Hippocampal formation (tissue), 2 donors: ENCODE measurements at places on chromosomes 2 and 18.

- DNase-seq: no peak
These were observed 787.2 kb downstream of the RNF144A start for GRCh38 chr2:7704296-7704865.

DNA sequence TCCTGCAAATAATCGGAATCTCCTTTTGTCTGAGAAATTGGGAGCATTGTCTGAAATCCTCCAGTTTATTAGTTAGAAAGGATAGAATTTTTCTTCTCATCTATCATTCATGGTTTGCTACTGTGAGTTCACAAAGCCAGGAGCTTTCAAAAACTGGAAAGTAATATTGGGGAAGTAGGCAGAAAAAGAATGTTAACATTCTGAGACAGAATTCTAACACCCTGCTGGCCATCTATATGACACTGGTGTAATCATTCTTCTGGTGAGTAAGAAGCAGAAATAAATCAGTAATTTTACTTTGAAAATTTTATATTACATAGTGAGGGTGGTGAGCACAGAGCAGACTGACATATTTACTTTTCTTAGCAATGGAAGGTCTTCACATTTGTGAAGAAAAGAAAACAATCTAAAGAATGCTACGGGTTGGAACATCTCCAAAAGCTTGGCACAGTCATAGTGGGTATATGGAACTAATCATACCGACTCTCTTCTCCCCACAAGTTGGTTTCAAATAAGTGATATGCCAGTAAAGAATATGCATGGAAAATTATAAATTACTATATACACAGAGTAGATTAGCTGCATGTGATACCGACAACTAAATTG is 344.9 kb downstream of the LPIN1 start:
- DNase-seq: no peak

DNA sequence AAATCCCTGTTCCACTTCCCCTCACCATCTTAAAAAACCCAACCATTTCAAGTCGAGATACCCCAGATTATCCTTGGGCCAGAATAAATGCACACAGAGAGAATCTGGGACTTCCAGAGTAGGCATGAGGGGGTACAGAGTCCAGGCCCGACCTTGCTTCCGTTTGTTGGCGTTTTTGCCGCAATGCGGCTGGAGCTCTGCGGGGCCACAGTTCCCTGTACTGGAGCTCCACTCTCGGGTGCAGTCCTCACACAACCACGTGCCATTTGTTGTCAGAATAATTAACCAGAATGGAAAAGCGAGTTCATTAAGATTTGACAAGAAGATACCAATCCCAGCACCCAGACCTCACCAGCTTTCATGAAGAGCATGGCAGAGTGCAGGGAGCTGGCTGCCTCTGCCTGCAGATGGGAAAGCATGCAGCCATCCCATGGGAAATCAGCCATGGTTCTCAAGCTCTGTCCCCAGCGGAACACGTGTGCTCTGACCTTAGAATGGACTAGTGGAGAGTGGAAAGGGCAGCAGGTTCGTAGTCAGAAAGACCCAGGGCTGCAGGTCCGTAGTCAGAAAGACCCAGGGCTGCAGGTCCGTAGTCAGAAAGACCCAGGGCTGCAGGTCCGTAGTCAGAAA is 472.8 kb downstream of the EIPR1 start:
- DNase-seq: no peak

DNA sequence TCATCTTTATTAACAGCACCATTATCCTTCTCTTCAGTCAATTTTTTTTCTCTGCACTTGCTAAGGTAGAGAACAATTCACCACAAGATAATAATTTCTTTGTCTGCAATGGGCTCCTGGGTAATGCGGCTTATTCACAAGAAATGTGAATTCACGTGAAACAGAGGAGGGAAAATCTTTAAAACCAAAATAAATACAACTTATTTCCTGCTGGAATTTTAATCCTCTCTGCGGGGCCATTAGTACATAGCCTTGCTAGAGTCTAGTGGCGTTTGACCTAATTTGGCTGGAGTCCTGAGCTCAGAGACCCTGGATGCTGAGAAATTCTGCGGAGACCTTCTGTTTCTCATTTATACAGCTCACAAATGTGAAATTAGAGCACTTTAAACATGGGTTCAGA is 319.3 kb upstream of the MMADHC start:
- DNase-seq: no peak

GRCh38 chr2:173079141-173079540 is 3.5 kb downstream of the MAP3K20 start:
- no peak for DNase-seq

GRCh38 chr2:164369366-164369765 is 251.9 kb downstream of the GRB14 start:
- DNase-seq: no peak

DNA sequence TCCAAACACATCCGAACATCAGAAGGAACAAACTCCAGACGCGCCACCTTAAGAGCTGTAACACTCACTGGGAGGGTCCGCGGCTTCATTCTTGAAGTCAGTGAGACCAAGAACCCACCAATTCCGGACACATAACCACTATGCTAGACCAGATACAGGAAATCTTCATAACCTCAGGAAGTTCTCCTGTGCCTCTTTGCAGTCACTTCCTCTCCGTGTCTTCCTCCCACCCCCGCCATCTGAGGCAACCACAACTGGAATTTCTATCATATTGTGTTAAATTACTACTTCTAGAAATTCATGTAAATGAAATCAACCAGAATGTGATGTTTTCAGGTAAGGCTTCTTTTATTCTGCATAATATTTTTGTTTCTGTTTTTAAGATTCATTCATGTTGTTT is 631.0 kb upstream of the NXPH2 start:
- DNase-seq: no peak

DNA sequence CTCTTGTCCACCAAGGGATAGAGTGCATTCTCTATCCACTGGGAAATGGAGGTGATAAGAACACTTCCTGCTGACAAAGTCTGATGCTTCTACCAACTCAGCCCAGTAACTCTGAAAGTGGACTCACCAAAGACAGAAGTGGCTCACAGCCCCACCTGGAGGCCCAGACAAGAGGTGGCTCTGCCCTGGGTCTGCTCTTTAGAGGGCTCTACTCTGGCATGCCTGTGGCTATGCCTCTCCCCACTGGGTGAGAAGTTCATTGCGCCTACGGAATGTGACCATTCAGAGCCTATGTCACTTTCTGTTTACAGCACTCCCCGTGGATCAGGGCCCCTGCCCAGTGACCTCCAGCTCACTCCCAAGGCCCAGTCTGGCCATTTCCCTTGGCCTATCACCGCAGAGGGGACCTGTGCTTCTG is 13.5 kb upstream of the XDH start:
- DNase-seq: no peak

GRCh38 chr18:79779700-79780190 is 18.0 kb upstream of the KCNG2 start:
- DNase-seq: no peak

GRCh38 chr2:41729800-41730364 is 317.9 kb upstream of the PKDCC start:
- DNase-seq: no peak

DNA sequence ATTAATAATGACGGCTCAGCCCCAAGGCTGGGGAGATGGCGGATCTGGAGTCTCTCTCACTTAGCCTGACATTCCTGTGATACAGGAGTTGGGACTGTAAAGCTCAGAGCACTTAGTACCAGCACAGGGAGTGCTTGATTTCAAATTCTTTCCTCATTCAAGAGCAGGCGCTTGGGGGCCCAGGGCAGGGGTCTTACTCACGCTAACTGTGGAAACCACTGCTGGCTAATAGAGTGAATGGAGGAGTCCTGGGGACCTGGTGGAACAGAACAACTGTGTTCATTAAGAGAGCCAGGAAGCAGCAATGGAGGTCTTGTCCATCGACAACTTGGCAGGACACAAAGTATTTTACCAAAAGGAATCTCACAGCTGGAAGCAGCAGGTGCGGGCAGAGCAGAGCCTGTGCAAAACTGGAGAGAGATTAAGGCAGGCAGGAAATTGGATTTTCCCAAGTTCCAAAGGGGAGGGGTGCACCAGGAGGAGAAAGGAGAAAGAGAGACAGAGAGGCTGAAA is 358.9 kb downstream of the TNS1 start:
- no peak for DNase-seq

- no peak for DNase-seq
These were observed 20.7 kb upstream of the PLB1 start for GRCh38 chr2:28475088-28475595.

- DNase-seq: no peak
These were observed 264.5 kb downstream of the ATAD2B start for GRCh38 chr2:23662466-23662865.

DNA sequence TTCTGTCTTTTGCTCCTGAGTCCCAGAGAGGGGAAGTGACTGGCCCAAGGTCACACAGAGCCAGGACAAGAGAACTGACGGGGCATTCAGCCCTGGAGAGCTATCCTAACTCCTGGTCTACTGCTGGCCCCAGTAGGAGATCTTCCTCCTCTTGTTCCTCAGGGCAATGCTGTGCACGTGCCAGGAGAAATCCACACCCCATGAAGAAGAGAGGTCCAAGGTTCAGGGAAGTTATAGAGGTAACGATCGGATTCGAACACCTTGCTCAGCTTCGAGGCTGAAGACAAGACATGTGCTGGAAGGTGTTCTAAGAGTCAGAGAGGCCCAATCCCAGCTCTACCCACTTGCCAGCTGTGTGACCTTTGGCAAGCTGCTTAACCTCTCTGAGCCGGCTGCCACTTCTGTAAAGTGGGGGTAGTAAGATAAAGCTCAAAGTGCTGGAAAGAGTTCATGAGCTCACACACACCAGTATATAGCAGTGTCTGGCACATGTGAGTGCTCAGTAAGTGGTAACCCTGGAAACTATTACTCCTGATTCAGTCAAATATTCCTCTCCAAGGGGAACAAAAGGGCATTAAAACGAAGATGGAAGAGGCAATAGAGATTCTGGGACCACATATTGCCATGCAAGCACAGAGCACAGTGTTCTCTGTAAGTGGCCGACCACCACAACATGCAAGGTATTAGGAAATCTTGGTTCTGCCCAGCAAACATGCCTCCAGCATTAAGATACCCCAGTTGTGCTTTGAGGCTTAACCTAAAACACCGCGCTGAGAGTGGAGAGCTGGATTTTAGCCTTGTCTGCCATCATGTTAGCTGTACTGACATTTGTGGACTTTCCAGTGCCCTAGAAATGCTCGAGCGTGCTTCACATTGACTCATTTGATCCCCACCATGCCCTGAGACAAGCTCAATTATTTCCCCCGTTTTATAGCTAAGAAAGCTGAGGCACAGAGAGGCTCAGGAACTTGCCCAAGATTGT is 25.6 kb downstream of the SERTAD2 start:
- DNase-seq: no peak

DNA sequence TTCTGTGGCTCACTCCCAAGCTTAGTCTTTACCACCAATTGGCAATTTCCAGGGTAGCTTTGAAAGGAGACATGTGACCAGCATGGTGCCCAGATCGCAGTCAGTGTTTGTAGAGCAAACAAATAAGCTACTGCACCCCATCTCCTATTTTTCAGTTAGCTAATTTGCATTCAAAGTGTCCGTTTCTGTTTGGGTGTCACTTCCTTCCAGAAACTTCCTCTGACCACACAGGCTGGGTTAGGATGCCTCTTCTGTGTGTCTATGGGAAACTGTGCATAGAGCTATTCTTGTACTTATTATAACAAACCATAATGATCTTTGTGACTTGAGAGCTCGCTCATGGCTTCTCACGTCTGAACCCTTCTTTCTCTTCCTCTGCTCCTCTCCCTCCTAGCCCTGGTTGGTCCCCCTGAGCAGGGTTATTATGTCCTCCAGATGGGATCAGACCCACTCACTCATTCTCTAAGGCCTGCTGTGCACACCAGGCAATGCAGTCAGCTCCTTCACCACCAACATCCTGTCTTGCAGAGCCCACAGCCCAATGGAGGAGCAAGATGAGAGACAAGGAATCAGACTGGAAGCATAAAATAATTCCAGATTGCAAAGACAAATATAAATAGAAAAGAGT is 101.2 kb upstream of the ALK start:
- no peak for DNase-seq

DNA sequence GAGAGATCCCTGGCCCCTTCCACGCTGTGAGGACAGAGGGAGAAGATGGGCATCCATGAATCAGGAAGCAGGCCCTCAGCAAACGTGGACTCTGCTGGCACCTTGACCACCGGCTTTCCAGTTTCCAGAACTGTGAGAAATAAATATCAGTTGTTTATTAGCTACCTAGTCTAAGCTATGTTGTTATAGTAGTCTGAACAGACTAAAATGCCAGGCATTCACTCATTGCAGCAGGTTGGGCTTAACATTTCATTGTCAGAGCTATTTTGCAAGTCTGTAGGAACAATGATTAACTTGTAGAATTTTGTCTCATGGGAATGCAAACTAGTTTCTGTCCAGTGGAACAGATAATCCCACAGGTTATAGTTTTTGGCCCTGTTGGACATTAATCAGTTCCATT is 24.8 kb upstream of the TBC1D8 start:
- no peak for DNase-seq

- no peak for DNase-seq
These were observed 81.0 kb downstream of the ZNF236 start for GRCh38 chr18:76903386-76903785.

DNA sequence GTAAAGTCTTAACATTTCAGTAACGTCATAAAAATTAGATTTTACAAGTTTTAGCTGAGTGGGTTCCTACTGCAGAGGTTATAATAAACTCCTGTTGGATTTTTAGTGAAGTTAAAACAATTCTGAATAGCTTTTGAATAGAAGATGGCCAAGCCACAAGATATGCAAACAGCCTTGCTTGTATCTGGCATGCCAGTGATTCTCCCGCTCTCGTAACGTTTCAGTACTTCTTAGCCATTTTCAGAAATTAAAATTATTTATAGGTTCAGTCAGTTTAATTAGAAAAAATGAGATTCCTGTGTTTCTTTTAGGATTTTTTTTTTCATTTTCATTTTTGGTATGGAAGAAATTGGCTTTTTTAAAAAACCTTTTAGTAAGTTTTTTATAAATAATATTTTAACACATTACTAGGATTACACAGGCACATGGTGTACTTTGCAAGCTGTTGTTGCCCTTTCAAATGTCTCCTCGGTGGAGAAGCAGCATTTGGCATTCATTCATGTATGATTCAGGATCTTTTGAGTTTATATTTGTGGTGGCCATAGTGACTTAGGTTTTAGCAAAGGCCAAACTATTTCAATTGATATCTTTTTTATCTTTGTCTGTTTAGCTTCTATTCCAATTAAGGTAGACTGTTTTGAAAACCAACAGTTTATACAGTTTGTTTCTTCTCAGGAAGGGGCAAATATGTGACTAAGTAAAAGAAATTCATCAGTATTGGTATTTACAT is 30.6 kb upstream of the RND3 start:
- no peak for DNase-seq

DNA sequence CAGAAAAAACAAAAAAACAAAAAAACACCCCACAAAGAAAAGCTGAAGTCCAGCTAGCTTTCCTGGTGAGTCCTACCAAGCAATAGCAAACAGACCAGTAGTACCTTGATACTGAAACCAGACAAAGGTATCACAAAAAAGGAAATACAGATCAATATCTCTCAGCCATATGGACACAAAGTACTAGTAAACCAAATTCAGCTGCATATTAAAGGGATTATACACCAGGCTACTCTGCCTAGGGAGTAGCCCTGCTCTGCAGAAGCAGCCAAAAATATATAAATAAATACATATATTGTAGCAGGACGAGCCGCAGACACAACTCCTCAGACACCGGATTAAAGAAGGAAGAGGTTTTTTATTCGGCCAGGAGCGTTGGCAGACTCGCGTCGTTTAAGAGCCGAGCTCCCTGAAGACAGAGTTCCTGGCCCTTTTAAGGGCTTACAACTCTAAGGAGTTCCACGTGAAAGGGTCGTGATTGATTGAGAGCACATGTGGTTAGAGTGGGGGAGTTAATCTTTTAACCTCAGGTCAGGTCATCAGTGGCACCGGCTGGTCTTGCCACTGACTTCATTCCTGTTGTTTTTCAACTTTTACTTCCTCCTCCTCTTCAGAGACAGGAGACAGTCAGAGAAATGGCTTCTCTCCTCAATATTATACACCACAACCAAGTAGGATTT is 38.4 kb upstream of the DTNB start:
- DNase-seq: no peak
